Trophoblast cell (in vitro differentiated cells and primary cell): ENCODE measurements at places on chromosomes 3 and 15.
A peak's percentile ranks its signal among the peaks of the same experiment; 100 is the strongest.

DNA sequence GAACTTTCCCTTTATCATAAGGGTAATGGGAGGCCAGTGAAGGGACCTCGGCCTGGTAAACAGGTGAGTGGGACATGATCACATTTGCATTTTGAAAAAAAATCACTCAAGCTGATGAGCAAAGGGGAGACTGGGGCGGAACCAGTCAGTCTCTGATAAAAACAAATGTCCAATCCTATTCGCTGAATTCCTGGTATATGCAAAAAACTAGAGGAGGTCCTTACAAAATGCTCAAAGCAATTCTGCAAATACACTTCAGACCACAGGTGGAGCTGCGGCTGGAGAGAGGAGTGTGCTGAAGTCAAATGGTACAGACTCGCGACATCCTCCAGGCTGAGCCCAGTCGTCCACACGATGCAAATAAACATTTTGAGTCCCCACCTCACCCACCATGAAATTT, 166.7 kb downstream of the FOXP1 start:
- DNase-seq, result peak; percentile 14

DNA sequence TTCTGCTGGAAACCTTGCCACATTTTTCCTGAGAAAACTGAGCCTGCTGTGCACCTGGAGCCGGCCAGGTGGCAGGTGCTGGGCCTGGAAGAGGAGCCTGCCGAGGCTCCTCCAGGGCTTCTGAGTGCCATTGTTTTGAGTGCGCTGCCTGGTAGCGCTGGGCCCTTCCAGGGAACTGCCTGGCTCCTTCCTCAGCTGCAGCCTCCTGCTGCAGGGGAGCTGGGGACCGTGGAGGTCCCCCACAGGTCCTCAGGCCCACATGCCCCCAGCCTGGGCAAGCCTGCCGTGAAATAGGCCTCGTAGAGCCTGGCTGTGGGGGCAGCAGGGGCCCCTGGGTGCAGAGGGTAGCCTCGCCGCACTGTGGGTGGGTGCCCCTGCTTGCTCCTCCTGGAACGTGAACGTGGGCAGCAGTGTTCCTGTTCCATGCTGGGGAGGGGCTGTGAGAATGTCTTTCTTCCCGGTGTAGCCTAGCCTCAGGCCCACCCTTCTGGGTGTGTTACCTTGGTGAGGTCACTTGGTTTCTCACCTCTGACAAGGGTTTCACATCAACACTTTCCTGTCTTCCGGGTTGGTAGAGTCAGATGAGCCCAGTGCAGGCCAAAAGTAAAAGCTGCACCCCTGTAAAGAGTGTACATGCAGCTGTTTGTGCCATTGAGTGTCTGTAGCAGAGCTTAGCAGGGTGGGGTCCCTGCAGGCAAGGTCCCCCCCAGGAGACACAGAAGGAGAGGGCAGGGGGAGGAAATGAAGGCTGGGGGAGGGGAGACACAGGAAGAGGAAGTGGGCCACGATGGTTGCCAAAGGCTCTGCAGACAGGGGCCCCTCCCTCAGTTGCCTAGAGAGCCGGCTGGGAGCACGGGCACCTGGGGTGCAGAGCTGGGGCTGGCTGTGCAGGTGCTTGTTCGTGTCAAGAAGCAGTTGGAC, 34.5 kb downstream of the KLF13 start:
- DNase-seq, result peak; percentile 33

GRCh38 chr15:26376243-26376642, 396.6 kb downstream of the GABRB3 start:
- DNase-seq, result no peak

DNA sequence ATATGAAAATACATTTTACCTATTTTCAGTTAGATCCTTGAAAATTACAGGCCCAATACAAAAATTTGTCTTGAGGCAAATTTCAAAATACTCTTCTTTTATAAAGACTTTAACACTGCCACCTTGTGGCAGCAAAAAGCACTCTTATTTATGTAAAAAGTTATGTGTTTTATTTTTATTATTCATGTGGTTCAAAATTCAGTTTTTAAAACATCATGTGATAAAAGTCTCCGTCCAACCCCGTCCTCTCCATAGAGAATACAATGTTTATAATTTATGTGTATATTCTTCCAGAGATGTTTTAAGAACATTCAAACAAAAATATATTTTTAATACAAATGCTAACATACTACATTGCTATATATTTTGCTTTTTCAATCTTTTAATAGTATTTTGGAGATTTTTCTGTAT, 36.9 kb upstream of the TRIM59 start:
- no peak for DNase-seq

DNA sequence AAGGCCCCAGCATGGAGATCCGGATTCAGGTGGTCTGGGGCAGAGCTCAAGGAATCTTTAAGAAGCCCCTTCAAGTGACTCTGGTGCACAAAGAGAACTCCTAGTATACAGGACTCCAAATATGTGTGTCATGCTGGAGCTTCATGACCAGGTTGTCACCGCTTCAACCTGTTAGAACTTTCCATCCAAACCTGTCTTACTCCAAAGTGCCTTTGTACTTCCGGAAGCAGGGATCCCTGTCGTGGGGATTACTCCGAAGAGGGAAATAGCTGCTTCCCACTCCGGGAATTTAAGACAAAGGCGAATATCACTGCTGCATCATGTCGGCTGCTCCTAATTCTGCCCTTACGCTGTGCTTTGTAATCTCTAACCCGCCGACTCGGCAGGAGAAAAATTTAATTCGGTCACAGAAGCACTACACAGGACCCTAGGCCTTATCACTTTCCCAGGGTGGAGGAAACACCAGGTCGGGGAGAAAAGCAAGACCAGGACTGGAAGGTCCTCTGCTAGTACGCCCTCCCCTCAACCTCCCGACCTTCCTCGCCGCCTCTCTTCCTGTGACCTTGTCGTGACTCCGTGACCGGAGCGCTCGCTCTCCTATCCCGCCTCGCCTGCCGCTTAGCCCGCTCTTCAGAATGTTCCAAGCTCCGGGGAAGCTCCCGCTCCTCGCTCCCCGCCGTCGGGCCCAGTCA, 730 bp downstream of the HIGD1A start:
- peak; percentile 45 for DNase-seq

DNA sequence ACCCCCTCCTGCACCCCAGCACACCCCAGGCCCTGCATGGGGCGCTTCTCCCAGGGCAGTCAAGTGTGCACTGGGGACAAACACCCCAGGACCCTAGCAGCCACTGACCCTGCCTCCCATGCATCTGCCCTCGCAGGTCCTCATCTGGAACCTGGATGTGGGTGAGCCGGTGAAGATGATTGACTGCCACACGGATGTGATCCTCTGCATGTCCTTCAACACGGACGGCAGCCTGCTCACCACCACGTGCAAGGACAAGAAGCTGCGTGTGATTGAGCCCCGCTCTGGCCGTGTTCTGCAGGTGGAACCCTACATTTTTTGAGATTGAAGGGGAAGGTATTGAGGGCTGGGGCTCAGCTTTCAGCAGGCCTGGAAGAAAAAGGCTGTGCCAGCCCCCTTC, 109.3 kb downstream of the ANP32A start:
- no peak for DNase-seq

- no peak for DNase-seq
Observed at GRCh38 chr15:56042031-56042430, 48.6 kb upstream of the NEDD4 start.

GRCh38 chr3:14082108-14082657, 42.5 kb downstream of the CHCHD4 start:
- no peak for DNase-seq

GRCh38 chr15:67509918-67510317, 11.0 kb upstream of the C15orf61 start:
- no peak for DNase-seq

DNA sequence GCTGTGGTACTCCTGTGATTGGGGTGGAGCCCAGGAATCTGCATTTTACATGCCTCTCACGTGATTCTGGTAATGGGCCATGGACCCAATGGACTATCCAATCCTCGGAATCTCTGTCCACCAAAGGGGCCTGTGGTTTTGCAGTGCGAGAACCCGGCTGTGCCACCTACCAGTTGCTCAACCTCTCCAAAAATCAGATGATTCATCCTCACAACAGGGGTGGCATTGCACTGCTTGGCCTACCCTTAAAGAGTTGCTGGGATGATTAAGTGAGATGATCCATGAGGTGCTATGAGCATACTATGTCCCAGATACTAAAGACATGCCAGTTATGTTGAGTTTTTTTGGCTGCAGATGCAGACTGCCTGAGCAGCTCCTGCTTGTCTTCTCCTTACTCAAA, 5.1 kb downstream of the ANP32A start:
- DNase-seq, result no peak

GRCh38 chr15:99826157-99826780, 93.0 kb upstream of the LYSMD4 start:
- DNase-seq, result no peak

GRCh38 chr3:13274125-13274524, 146.0 kb downstream of the NUP210 start:
- DNase-seq, result no peak

- DNase-seq, result peak; percentile 62
Observed at GRCh38 chr15:51681303-51681963, at the start of gene SCG3. Gene SCG3 (plus strand): TSS chr15:51681503. CDS start chr15:51681756, 253 bp downstream.

GRCh38 chr3:52528586-52529375, 4.9 kb downstream of the NT5DC2 start:
- no peak for DNase-seq

DNA sequence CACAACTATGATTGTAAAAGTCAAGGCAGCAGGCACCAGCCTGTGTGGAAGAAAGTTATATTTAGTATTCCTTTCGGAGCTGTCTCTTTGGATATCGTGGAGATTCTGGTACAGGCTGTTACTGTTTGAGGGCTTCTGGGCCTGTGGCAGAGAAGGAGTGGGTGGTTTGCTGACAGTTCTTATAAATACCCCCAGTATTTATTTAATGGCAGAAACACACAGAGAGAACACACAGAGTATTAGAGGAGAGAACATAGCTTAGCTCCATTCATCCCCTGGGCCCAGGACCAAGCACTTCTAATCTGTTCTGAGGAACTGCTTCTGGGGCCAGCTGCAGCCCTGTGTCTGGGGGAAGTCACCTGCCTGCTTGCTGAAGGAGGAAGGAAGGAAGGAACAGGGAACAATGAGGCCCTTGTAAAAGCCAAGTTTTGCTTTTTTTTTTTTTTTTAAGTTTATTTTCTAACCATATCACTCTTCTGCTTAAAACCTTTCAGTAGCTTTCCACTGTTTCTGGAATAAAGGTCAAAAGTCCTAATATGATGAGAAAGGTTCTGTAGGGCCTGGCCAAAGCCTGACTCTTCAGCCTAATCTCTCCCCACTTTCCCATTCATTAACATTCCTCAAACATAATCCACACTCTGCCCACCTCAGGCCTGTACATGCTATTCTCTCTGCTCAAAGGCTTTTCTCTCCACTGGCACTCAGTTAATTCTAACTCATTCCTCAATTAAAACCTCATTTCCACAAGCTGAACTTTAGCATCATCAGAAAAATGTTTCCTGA, 11.8 kb upstream of the PP2D1 start:
- no peak for DNase-seq

- DNase-seq, result no peak
Observed at GRCh38 chr3:194575484-194576210, 57.6 kb downstream of the TMEM44 start.

DNA sequence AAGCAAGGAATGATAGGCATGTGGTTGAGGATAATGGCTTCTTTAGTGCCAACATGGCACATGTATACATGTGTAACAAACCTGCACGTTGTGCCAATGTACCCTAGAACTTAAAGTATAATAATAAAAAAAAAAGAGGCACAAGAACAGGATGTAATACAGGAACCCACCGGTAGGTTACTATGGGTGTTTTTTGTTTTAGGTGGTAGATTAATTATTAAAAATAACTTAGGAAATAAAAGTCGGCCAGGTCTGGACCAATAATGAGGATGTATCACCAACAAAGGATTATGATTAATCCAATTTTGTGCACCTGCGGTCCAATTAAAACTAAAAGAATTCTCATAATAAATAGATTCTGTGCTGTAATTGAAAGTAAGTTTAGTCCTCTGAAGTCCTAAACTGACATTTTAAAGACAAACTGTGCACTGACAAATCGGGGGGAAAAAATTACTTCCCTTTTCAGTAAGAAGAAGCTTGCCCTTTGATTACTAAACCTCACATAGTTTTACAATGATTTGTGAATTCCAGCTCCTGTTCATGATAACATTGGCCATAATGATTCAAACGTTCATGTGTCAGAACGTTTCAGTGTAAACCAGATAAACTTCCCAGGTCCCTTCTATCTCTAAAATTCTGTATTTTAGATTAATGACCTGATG, 62.2 kb downstream of the CASR start:
- no peak for DNase-seq

DNA sequence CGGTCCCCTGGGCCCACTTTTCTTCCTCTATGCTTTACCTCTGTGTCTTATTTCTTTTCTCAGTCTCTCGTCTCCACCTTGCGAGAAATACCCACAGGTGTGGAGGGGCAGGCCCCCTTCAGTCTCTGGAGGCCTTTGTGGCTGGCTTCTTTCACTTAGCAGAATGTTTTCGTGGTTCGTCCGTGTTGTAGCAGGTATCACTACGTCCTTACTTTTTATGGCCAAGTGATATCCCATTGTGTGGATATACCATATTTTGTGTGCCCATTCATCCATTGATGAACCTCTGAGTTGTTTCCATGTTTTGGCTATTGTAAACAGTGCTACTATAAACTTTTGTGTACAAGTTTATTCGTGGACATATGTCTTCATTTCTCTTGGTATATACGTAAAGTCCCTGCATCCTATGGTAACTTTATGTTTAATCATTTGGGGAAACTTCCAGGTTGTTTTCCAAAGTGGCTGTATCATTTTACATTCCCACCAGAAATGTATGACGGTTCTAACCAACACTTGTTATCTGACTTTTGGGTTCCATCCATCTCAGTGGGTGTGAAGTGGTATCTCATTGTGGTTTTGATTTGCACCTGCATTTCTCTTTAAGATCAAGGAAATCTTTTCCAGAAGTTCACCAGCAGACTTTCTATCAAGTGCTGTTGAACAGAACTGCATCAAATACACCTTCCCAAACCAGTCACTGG, 5.6 kb downstream of the PIGZ start:
- DNase-seq, result no peak

GRCh38 chr3:78176869-78177268, 1137.0 kb downstream of the ROBO2 start:
- DNase-seq, result no peak

GRCh38 chr3:116966649-116967048, 257.1 kb downstream of the TUSC7 start:
- DNase-seq, result no peak

DNA sequence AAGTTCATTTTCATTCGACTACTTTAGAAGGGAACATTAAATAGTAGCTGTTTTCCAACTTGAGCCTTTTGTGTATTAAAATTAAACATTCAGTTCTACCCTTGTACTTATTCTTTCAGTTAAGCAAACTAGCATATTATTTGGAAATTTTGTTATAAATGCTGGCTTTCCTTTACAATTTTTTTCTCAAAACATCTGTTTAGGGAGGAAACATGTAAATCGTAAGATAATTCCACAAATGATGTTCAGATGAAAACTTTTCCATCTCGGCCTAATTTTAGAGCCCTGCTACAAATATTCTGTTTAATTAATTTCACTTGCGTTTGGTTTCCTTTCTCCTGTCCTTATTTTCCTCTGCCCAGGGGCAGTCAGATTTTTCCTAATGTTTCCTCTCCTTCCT, 476.2 kb upstream of the RGMA start:
- no peak for DNase-seq

DNA sequence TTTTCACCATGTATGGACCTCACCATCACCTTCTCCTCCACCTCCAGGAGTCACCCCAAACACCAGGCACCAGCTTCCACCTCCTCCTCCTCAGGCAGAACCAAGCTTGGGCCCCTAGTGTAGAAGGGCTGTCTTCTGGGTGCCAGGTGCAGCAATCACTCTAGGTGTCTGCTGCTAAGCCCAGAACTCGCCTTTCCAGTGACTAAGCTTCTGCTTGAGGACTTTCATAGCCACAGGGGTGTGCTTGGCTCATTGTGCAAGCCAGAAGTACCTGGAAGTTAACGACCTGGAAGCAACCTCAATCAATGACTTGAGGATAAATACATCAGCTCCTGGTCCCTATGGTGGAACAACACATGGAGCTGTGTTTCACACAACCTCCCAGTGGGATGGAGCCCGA, 49.8 kb upstream of the PXYLP1 start:
- DNase-seq, result no peak
